ENCODE measurements at places on chromosomes 1 and 21. TPM values are rescaled to one million over a fixed set of nuclear protein-coding genes. Genes with fewer than 3 reads are reported as not detected.

The IL10 gene
- 0.63 TPM for total RNA-seq

The SLC1A7 gene
- total RNA-seq = not detected

The MMP23B gene
- total RNA-seq = 1.5 TPM

GRCh38 chr1:53620061-53620855 is 118.7 kb downstream of the GLIS1 start:
- no peak overlapping the region for H3K27ac ChIP-seq
- no peaks in the 10 kb centered on the region for H3K36me3 ChIP-seq
- no peak for DNase-seq
- no peaks in the 10 kb centered on the region for H3K27me3 ChIP-seq
- H3K4me1 ChIP-seq = no peaks in the 10 kb centered on the region
- no peak overlapping the region for H3K4me3 ChIP-seq

The DYRK1A gene
- 147 TPM for total RNA-seq

The RBM11 gene
- 3.0 TPM for total RNA-seq

DNA sequence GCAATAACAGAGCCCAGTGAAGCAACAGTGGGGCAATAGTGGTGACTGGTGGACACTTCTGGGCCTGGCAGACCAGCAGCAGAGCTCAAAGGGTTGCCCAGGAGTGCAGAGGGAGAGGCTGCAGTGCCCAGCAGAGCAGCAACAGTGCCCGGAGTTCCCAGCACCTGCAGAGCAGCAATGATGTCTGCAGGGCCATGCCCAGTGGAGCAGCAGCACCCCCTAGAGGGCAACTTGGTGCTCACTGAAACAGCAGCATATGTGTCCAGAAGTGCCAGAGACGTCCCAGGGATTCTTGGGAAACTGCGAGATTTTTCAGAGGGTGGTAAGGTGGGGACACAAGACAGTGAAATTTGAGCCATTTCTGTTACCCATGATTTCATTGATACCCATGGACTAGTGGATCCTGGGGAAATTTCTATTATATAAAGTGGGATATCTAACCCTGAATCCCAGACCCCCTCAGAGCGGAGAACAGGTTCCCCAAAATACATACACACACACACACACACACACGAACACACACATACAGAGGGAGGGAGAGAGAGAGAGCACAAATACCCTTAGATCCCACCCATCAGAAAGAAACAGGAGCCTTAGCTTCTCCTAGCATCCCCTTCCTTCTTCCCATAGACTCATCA is 156.9 kb upstream of the GJB5 start:
- DNase-seq = peak; percentile 35
- H3K27ac ChIP-seq = no peak overlapping the region
- H3K4me3 ChIP-seq = no peak overlapping the region
- no peaks in the 10 kb centered on the region for H3K27me3 ChIP-seq

DNA sequence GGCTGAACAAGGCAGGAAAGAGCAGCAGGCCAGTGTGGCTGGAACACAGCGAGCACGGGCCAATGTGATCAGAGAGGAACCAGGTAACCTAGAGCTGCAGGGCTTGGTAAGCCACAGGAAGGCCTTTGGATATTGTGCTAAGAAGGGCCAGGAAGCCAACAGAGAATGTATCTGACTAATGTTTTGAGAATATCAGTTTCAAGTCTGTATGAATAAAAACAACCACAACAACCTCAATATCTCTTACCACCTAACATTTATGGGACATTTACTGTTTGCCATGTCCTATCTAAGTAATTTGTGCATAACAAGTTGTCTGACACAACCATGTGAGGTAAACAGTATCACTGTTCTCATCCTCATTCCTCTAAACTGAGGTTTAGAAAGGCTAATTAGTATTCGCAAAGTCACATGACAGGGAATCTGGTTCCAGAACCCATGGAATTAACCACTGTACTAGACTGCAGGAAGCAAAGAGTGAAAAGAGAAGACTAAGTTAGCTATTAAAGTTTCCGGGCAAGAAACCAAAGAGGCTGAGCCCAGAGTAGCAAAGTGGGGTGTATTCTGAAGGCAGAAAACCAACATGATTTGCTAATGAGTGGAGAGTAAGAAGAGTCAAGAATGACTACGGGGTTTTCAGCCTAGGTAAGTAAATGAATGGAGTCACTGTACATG is 38.9 kb downstream of the SPRTN start:
- H3K4me1 ChIP-seq = peaks cover 3% of the 10 kb centered on the region
- no peak overlapping the region for H3K27ac ChIP-seq
- H3K4me3 ChIP-seq = no peak overlapping the region
- no peaks in the 10 kb centered on the region for H3K36me3 ChIP-seq
- DNase-seq = no peak

GRCh38 chr1:218284377-218284916 is 646 bp upstream of the RRP15 start:
- DNase-seq = no peak
- H3K27ac ChIP-seq = peak overlapping the region; percentile 76
- peak overlapping the region; percentile 76 for H3K4me3 ChIP-seq
- H3K4me1 ChIP-seq = peaks cover 15% of the 10 kb centered on the region
- no peaks in the 10 kb centered on the region for H3K36me3 ChIP-seq
- H3K27me3 ChIP-seq = peaks cover 11% of the 10 kb centered on the region

GRCh38 chr1:204070895-204071294 is 2.0 kb upstream of the SOX13 start:
- no peak overlapping the region for H3K27ac ChIP-seq
- peaks cover 21% of the 10 kb centered on the region for H3K4me1 ChIP-seq
- no peak overlapping the region for H3K4me3 ChIP-seq
- peaks cover 11% of the 10 kb centered on the region for H3K27me3 ChIP-seq
- H3K36me3 ChIP-seq = no peaks in the 10 kb centered on the region

GRCh38 chr1:165890684-165891083 is 63.3 kb downstream of the UCK2 start:
- no peaks in the 10 kb centered on the region for H3K36me3 ChIP-seq
- no peak for DNase-seq
- H3K4me1 ChIP-seq = no peaks in the 10 kb centered on the region
- H3K27me3 ChIP-seq = no peaks in the 10 kb centered on the region

The ATP6V1G3 gene
- total RNA-seq = not detected

The RNF186 gene
- total RNA-seq = not detected

DNA sequence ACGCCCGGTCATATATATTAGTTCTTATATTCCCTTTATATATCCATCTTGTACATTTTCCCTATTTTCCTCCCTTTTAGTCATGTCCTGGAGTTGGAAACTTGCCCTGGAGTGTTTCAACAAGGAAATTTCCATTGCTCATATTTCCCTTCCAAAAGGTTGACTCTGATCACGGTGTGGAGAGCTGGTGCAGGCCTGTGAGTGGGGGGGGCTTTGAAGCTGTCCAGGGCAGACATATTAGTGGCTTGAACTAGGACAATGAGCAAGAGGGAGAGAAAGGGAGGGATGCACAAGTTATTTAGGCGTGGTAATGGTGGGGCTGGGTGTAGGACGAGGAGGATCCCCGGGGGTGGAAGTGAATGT is 30.4 kb upstream of the TMEM61 start:
- no peak for DNase-seq
- H3K4me1 ChIP-seq = peaks cover 7% of the 10 kb centered on the region
- no peak overlapping the region for H3K4me3 ChIP-seq

The GSTM1 gene
- 30.5 TPM for total RNA-seq

DNA sequence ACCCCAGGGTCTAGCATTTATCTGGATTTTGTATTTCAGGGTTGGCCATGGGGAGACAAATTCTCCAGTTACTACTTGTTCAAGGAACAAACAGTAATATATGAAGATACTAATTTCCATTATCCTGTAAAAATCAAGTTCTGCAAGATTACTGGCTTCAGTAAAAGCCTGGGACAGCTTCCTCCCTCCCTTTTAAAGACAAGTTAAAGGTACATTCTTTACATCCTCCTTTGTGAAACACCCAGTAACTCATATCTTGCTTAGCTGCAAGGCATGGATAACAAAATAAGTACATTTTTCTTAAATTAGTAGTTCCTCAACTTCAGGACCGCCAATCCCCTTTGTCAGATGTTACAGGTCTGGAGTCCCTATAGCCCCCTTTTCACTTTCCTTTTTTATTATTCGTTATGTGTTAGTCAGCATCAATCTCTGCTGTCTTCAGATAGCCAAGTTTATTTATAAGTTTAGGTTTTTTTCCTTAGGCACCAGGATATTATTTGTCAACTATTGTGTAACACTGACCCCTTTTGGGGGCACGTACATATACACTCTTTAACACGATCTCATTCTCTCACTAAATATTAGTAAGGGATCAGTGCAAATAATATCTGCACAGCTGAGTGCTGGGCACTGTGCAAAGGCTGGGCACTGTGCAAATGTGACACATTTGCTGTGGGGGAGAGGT is 9.8 kb downstream of the ERRFI1 start:
- no peak overlapping the region for H3K4me3 ChIP-seq
- peaks cover 3% of the 10 kb centered on the region for H3K4me1 ChIP-seq
- no peak for DNase-seq
- peaks cover 9% of the 10 kb centered on the region for H3K27me3 ChIP-seq
- no peak overlapping the region for H3K27ac ChIP-seq

GRCh38 chr1:94422115-94422820 is 4.1 kb downstream of the ABCD3 start:
- no peaks in the 10 kb centered on the region for H3K36me3 ChIP-seq
- H3K4me1 ChIP-seq = peaks cover 15% of the 10 kb centered on the region
- no peaks in the 10 kb centered on the region for H3K27me3 ChIP-seq

DNA sequence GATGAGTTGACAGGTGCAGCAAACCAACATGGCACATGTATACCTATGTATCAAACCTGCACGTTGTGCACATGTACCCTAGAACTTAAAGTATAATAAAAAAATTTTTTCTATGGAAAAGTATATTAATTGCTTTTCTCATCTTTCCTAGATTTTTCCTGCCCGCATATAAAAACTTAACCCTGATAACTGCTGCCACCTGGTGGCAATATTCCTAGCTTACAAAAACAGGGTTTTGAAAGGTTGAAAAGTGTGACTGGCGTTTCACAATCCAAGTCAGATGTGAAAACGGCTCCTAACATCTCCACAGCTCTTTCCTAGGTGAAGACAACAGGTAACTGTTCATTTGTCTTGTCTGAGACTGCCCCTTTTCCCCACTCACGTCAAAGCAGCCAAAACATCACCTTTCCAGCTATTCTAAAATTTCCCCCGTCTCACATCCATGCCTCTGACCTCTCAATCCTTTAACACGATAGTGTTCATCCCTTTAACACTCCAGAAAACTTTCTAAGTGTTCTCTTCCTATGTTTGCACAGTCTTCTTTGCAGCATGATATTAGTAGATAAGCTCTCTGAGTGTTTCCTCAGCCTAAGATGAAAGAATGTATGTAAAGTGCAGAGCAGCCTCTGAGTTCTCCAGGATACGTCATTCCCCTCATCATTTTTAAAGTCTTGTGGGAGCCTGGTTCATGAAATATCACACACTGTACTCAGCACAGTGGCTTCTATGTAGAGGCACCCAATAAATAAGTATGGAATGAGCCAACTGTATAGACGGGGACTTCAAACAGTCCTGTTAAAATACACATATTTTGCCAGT is 27.5 kb downstream of the OVGP1 start:
- H3K4me1 ChIP-seq = peaks cover 12% of the 10 kb centered on the region
- DNase-seq = peak; percentile 61
- no peaks in the 10 kb centered on the region for H3K27me3 ChIP-seq
- no peak overlapping the region for H3K4me3 ChIP-seq
- H3K27ac ChIP-seq = no peak overlapping the region
- no peaks in the 10 kb centered on the region for H3K36me3 ChIP-seq

The PCAT6 gene
- total RNA-seq = 1.6 TPM

The HES2 gene
- total RNA-seq = not detected

The REN gene
- total RNA-seq = not detected

The IARS2 gene
- 35.6 TPM for total RNA-seq

The LZIC gene
- total RNA-seq = 21.5 TPM

DNA sequence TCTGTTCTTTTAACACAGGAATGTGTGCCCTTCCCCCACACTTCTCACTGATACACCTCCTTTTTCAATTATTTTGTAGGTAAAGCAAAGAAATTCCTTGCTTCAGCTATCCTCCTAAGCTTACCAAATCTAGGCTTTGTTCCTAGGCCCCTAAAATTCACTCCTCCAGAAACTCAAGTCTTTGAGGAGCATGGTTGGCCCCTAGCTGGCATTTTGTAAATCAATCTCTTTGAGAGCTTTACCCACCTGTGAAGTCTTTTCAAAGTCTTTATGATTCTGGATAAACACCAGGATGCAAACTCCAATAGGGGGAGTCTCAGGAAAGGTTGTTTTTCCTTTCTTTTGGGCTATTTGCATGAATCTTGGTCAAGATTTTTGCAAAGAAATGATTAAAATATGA is 82.9 kb upstream of the ZNF644 start:
- no peak overlapping the region for H3K4me3 ChIP-seq
- H3K27me3 ChIP-seq = no peaks in the 10 kb centered on the region
- H3K27ac ChIP-seq = no peak overlapping the region
- no peak for DNase-seq
- no peaks in the 10 kb centered on the region for H3K36me3 ChIP-seq

DNA sequence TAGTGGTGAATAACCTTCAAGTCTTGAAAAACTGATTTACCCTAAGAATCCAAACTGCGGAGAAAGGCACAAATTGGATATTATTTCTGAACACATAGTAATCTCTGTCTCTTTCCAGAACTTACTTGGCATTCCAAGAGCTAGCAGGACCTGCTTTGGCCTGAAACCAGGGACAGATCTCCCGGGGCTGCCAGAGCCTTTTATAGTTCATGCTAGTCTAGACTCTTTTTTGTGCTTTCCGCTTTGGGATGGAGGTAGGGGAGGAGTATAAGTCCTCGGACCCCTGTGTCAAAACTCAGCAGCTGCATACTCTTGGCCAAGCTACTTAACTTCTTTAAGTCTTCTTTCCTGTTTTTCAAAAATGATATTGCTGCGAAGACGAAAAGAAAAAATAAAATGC is 3.8 kb upstream of the RYR2 start:
- no peak overlapping the region for H3K4me3 ChIP-seq
- no peaks in the 10 kb centered on the region for H3K36me3 ChIP-seq
- DNase-seq = no peak
- H3K4me1 ChIP-seq = no peaks in the 10 kb centered on the region

The PLEKHG5 gene
- 0.20 TPM for total RNA-seq

DNA sequence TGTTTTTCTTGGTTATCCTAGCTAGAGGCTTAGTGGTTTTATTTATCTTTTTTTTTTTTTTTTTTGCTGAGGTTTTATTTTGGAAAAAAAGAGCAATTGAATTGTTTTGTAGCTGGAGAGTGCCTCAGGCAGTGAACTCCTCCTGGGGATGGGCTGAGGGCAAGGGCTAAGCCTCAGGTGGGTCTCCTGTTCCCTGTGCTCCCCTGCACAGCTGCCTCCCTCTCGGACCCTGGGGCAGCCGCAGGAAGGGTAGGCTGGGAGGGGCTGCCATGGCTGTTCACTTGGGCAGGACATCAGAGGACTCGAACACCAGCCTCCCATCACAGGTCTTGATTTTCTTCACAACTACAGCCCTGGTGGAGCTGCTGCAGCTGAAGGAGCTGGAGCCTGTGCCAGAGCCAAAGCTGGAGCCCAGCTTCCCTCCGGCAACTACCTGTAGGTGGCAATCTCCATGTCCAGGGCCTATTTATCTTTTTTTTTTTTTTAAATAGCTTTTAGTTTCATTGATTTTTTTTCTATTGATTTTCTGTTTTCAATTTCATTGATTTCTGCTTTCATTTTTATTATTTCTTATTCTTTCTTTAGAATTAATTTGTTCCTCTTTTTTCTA is 28.9 kb downstream of the LEPR start:
- no peaks in the 10 kb centered on the region for H3K4me1 ChIP-seq
- H3K27me3 ChIP-seq = no peaks in the 10 kb centered on the region
- no peaks in the 10 kb centered on the region for H3K36me3 ChIP-seq
- H3K27ac ChIP-seq = no peak overlapping the region
- DNase-seq = no peak
- no peak overlapping the region for H3K4me3 ChIP-seq

The TTC24 gene
- 26.6 TPM for total RNA-seq

- no peak for DNase-seq
- peaks cover 42% of the 10 kb centered on the region for H3K4me1 ChIP-seq
- no peaks in the 10 kb centered on the region for H3K27me3 ChIP-seq
- H3K36me3 ChIP-seq = no peaks in the 10 kb centered on the region
Observed at GRCh38 chr1:173405281-173405680, 71.9 kb upstream of the PRDX6 start.

Data from B cell (primary cell).